ENCODE measurements at places on chromosomes 16 and 17.
A peak's percentile ranks its signal among the peaks of the same experiment; 100 is the strongest.

DNA sequence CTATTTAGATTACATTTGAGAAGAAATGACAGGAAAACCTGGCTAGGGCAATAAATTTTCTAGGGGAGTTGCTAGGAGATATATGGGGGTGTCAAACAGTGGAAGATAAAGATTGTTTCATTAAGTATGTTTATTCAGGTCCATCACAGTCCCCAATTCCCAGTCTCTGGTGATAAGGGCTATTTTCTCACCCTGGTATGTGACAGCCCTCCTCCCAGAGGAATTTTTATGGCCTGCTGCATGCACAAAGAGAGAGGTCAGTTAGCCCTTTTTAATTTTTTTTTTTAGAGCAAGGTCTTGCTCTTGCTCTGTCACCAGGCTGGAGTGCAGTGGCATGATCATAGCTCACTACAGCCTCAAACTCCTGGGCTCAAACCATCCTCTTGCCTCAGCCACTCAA lies 53.6 kb upstream of the ATF7IP2 start:
- DNase-seq, result no peak

GRCh38 chr17:14471052-14471451 lies 170.2 kb downstream of the HS3ST3B1 start:
- no peak for DNase-seq

- no peak for DNase-seq
Observed at GRCh38 chr17:42779304-42779935, 990 bp upstream of the WNK4 start.

DNA sequence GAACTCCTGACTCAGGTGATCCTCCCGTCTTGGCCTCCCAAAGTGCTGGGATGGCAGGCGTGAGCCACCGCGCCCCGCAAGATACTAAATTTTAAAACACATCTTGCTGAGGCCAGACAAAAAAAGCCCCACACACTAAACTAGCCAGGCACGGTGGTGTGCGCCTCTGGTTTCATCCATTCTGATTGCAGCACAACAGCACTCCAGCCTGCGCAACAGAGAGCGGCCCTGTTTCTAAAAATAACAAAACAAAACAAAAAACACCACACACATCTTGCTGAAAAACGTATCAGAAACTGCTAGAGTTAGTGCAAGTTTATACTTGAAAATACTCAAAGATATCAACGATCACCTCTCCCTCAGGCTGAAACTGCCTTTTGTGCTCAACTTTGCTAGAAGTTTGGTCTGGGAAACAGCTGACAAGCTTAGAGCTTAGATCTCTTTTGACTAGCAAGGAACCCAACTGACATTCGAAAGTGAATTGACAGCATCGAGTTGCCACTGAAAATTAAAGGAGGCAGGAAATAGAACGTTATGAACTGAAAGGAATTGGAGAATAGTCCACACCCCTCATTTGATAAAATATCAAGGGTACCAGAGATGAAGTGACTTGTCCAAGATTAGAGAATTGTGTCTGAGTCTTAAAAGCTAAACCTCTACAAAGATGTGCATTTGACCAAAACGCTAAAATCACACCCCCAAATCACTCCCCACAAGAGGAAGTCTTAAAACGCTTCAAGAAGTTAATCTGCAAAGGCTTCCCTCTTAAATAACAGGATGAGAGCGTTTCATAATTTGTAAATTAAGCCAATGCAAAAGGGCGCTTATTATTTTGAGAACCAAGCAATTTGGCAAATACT lies 908 bp downstream of the COG4 start:
- peak; percentile 45 for DNase-seq

DNA sequence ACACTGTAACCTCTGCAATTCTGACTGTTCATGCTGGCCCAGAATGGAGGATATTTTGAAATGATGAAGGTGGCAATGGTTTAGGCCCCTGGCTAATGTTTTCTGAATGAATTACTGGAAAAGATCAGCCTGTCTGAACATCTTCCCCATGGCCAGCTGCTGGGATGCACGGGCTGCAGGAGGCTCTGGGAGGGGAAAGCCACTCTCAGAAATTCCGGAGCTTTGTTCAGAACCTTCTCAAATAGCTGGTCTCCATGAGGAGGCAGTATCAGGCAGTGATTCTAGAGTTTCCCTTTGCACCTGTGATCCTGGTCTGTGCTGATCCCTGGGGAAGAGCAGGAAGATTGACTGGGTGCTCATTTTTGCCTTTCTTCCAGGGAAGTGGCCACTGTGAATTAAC lies 5.0 kb downstream of the SLC6A2 start:
- no peak for DNase-seq

DNA sequence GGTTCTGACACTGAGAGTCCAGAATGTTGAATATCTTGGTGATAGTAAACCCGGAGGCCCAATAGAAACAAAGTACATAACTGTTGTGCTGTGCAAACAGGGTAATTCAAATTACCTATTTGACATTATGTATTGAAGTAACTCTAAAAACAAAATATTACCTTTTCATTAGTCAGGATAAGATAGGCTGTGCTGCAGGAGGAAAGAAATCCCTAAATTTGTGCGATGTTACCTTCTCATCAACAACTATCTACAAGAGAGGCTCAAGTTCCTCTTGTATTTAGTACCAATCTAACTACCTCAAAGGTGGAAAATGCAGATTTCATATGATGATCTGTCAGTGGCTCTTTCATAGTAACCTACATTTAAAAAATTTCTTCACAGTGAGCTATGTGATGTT lies 367.2 kb downstream of the ZFHX3 start:
- DNase-seq, result no peak

DNA sequence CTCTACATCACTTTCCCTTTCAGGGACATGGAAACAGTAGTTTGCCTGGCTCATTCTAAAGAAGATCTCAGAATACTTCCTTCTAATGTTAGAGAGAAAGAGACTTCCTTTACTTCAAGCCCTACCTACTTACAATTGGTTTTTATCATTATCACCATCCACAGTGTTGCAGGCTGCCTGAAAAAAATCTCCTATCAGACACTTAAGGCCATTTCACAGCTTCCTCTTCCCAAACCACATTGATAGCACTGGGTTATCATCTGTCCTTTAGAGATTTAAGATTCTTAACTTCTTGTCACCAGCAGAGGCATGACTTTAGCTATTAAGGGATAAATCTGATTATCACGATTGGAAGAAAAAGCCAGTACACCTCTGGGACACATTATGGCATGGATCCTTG lies 178.5 kb upstream of the TBX2 start:
- no peak for DNase-seq

- no peak for DNase-seq
Observed at GRCh38 chr17:27407916-27408864, 48.1 kb upstream of the KSR1 start.

DNA sequence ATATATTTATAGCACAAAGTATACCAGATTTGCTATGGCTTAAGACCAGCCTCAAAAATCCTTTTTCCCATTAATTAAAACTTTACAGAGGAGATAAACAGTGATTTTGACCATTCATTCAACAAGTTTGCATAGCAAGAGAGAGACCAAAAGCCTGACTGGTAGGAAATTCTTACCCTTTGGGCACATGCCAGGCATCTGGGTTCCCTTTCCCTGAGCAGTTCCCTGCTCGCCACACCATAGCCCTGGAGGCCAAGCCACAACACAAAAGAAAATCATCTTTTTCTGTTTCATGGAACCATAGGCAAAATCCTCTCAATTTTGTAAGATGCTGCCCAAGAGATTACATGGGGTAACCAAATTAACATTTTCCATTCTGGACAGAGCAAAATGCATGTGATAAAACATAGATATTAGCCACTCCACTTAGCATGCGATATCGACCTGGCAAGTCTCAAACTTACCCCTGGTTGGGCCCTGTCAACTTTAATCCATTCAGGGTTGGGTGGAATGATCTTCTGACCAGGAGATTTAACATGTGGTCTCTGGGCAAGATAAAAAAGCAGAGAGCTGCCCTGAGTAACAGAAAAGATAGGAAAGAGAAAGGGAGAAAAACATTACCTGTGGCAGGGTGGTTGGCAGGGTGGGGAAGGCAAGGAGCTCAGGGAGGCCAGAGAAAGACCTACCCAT lies 57.6 kb upstream of the B4GALNT2 start:
- no peak for DNase-seq

GRCh38 chr17:45919136-45919535 lies 24.8 kb downstream of the MAPT start:
- no peak for DNase-seq

DNA sequence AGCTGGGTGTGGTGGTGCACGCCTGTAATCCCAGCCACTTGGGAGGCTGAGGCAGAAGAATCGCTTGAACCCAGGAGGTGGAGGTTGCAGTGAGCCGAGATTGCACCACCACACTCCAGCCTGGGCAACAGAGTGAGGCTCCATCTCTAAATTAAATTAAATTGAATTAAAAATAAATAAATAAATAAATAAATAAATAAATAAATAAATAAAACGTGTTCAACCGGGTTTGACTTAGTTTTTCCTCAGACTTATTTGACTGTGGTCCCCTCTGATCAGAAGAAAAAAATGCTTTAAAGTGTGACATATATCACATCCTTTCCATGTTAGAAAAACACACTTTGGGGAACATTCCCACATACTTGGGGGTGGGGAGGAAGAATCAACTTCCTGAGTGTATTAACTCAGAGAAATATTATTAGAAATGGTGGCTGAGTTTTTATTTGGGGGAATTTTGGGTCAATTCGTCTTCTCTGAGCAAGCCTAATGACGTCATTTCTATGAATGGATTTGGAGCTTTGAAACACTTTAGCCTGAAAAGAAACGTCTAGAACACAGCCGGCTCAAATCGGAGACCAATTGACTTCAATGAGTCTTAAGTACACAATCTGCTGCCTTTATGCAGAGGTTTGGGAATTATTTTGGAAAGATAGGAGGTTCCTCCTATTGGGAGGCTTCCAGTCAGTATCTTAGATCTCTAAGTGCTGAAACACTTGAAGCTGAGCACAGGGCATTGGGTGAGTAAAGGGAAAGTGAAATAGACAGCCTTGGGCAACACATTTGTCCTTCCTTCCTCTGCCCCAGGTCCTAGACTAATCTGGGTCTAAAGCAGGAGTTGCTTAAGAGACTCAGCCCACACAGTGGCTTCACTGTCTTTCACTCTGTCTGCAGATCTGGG lies 132.6 kb downstream of the PITPNC1 start:
- no peak for DNase-seq

DNA sequence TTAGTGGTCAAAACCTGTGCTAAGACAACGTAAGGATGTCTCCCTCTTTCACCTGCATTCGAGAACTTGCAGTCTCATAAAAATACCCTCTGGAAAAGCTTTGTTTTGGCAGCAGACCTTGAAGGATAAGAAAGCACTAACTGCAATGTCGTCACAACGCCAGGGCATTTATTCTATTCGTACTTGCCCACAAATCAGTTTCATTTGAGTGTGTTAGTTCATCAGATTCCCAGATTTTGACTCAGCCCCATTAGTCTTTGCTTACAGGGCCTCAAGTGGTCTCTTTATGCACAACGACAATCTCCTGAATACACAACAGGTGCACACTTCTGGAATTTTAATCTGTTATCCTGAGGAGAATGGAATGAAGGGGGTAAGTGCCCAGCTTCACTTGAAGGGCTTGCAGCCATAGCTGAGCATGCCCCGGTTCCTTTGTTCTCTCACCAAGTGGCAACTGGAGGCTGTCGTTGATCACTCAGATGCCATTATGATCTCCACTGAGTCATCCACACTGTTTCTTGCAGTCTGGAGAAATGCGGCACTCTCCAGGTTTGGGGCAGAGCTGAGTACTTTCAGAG lies 58.8 kb downstream of the CLEC19A start:
- DNase-seq, result no peak

- peak; percentile 65 for DNase-seq
Observed at GRCh38 chr17:82519971-82520903, 705 bp downstream of the FOXK2 start.

DNA sequence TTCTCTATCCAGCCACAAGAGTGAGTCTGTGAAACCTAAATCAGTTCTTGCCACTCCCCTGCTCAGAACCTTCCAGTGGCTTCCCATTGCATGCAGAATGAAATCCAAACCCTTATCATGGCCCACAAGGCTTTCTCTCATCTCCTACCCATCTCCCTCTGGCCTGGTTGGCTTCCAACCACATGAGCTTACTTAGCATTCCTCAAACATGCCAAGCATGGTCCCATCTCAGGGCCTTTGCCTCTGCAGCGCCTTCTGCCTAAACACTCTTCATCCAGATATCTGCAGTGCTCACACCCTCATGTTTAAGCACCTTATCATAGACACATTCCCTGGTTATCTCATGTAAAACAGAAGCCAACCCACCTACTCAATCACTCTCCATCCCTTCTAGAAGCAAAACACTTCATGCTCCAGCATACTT lies 15.5 kb downstream of the TK2 start:
- no peak for DNase-seq
